MG63 (cell line): ENCODE measurements at places on chromosomes 7 and 10. TPM values are rescaled to one million over a fixed set of nuclear protein-coding genes. Genes with fewer than 3 reads are reported as not detected.

DNA sequence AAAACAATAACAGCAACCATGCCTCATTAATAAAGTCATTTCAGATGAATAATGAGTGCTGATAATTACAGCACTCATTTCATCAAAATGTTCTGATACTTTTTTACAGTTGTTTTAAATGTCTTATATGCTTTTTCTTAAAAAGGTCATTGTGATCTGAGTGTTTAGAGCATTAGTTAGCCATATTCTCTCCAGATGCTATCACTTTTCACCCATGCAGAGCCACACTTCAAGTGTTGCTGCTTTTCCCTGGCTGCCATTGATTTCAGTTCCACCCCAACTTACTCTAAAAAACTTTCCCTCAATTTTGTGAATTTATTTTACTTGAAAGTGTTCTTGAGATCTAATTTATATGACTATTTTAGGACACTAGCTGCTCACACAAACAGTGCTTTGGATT, 41.8 kb downstream of the NUP205 start:
- no peak for DNase-seq

GRCh38 chr7:64951250-64951848, 39.5 kb downstream of the ZNF117 start:
- no peak for DNase-seq

GRCh38 chr10:113052076-113052830, 102.2 kb downstream of the TCF7L2 start:
- no peak for DNase-seq

DNA sequence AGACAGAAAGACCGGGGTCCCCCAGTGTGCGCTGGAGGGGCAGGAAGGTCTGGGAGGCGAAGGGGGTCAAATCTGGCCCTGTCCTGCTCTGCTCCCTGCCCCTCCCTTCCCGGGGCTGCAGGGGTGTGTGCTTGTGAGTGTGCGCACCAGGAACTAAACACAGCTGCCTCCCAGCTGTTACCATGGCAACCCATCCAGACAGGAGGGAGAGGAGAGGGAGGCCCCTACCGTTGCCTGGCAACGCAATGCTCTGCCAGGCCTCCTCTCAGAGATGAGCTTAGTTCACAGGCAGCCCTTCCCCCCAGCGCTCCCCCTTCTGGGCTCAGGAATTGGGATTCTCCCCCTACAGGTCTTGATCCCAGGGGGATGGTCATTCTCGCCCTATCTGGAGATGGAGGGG, 6.1 kb downstream of the NYAP1 start:
- DNase-seq: no peak

GRCh38 chr10:112218960-112219359, 35.4 kb upstream of the GPAM start:
- DNase-seq: no peak

- DNase-seq: peak; percentile 33
Measured at GRCh38 chr10:112950714-112951358, 789 bp downstream of the TCF7L2 start.

- DNase-seq: no peak
Measured at GRCh38 chr7:42137941-42138340, 99.1 kb downstream of the GLI3 start.

GRCh38 chr7:46150202-46150601, 229.1 kb upstream of the IGFBP3 start:
- no peak for DNase-seq

DNA sequence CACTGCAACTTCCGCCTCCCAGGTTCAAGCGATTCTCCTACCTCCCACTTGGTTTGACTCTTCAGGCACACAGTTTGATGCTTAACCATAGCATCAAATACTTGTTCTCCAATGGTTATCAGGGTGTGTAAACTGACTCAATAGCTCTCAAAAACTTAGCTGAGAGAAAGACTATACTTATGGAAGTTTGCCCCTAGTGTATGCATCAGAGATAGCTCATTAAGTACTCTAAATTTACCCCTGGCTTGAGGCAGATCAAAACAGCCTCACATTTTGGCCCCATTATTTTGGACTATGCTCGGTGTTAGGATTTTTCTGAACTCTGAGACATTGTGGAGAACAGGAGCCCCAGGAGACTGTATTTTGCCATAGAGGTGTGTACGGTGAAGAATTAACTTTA, 40.8 kb upstream of the SLC35B4 start:
- DNase-seq: no peak

GRCh38 chr10:19977097-19977521, 160.9 kb downstream of the PLXDC2 start:
- no peak for DNase-seq

GRCh38 chr10:78717200-78717599, 351.6 kb upstream of the ZMIZ1 start:
- peak; percentile 87 for DNase-seq

DNA sequence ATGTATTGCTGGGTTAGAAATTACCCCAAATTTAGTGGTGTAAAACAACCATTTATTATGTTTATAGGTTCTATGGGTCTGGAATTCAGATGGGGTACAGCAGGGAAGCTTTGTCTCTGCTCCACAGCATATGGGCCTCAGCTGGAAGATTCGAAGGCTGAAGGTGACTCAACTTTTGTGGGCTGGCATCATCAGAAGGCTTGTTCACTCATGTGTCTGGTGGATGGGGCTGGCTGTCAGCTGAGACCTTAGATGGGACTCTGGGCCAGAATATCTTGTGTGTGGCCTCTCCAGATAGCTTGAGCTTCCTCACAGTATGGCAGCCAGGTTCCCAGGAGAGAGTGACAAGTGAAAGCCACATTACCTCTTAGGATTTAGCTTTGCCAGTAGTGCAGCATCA, 45.9 kb downstream of the ZNF503 start:
- DNase-seq: no peak

- no peak for DNase-seq
Measured at GRCh38 chr7:101170617-101171441, 5.5 kb upstream of the VGF start.

GRCh38 chr7:53965716-53966115, 576.5 kb upstream of the VSTM2A start:
- no peak for DNase-seq

GRCh38 chr10:110241841-110242240, 34.4 kb downstream of the MXI1 start:
- DNase-seq: no peak

GRCh38 chr7:117152213-117153007, 170.4 kb downstream of the WNT2 start:
- no peak for DNase-seq

DNA sequence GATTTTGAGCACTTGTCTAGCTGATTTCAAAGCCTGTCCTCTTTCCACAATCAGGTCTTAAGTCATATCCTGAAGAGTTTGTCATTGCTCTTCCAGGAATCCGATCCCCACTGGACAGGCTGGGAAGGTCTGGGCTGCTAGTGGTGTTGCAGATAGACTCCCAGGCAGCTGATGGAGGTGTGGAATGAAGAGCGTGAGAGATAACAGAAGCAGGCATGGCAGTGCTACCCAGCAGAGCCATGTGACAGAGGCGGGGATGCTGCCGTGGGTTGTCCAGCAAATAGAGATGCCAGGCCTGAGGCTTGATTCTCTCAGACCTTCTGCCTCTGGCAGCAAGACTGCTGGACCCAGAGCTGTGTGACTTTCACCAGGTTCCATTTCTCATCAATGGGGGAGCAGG, 116.5 kb upstream of the EEPD1 start:
- DNase-seq: no peak

- no peak for DNase-seq
Measured at GRCh38 chr7:51229106-51229537, 87.5 kb downstream of the COBL start.

DNA sequence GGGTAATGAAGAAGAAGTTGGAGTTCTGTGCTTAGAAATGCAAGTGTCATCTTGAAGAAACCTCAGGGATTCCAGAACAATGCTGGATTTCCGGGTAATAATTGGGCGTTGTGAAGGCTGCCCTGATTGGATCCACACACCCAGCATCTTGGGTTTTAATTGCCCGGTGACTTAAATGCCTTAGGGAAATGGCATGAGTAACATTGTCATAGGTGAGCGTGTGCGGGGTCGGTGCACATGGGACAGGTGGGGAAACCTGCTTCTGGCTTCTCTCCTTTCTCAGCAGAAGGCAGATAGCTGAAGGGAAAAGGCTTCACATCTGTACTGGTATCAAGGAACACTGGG, 15.2 kb upstream of the CAMK1D start:
- DNase-seq: no peak

Gene SMO
- total RNA-seq: 9.0 and 14.3 TPM in 2 replicates

Gene PTPN12
- 11.5 and 15.5 TPM in 2 replicates for total RNA-seq

Gene BAG3
- 26.9 and 31.9 TPM in 2 replicates for total RNA-seq

Gene PNLIPRP1
- not detected in 2 replicates for total RNA-seq

Gene AKR1C4
- not detected in 2 replicates for total RNA-seq

Gene CCL24
- not detected in 2 replicates for total RNA-seq
